ENCODE measurements at places on chromosomes 4 and X.

DNA sequence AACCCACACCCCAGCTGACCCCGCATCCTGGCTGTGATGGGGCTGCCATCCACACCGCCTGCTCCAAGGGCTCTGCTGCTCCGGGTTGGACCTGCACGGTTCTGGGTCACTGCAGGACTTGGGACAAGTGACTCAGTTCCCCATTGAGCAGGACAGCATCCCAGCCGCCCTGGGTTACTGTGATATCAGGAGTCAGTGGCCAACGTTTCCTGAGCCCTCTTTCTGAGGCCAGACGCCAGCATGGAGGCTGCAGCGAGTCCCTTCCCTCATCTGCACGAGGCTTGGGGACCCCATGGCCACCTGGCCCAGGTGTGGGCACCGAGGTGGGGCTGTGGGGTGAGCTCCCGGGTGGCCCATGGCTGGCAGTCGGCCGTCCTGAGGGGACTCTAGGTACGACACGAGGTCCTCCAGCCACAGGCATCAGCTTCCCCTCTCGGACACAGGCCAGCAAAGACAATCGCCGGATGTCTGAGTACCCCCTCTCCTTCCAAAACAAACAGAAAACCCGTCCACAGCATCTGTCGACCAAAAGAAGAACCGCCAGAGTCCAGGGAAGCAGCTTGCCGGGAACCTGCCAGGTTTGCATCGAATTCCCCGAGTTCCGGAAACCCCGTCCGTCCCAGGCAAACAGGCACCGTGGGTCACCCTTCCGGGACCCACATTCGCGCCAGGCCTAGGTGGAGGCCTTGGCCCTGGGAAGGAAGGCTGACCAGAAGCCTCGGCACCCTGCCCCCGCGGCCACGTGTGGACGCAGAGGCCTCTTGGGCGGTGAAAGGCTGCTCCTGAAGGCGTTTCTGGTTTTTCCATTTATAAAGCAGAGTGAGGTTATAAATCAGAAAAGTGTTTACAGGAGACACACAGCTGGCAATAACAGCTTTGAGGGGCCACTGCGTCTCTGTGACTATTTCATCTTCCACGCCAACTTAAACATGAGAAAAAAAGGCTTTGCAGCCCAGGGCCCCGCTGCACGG, 136.0 kb downstream of the FAM53A start:
- DNase-seq = no peak

- no peak for DNase-seq
Observed at GRCh38 chrX:118212817-118213183, 96.2 kb upstream of the KLHL13 start.

GRCh38 chrX:17413228-17413627, 38.2 kb downstream of the NHS start:
- no peak for DNase-seq

GRCh38 chr4:153154007-153154975, 50.0 kb upstream of the TRIM2 start:
- DNase-seq = no peak

DNA sequence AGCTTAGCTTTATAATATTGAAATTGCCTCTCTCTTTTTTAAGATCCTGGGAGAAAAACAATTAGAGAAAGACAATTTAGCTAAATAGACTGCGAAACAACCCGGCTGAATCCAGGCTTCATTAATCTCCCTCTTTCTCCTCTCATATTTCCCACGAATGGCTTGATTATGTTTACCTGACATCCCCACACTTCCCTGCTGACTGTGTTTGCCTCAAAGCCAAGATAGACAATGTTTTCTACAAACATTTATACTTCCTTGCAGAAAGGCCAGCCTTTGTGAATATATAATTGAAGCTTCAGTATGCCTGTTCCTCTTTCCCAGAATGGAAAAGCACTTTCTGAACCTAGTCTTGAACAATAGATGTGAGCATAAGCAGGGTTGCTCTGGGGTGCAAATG, 566.8 kb downstream of the PDHA2 start:
- DNase-seq = no peak

- no peak for DNase-seq
Observed at GRCh38 chr4:75063433-75063832, 130.5 kb downstream of the PARM1 start.

DNA sequence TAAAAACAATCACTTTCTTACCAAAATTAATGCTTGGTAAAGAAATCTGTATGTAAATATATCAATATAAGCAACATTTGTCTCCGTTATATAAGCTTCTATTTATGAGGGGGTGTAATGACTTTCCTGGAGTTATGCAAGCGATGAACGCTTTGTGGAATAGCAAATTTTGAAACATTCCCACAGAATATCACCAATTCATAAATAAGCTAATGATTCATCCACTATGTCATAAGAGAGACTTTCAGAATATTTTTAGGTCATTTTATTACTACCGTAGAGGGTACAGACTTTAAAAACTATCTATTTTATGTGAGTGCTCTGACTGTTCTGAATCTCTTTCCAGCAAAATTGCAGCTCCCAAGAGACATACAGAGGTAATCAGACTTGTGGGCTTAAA, 179.5 kb upstream of the FTHL17 start:
- DNase-seq = no peak

Measured in hepatic stellate cell (primary cell).